C1 segment of cervical spinal cord (tissue), 14 donors: ENCODE measurements at places on chromosomes 1 and 21.
A peak's percentile ranks its signal among the peaks of the same experiment; 100 is the strongest.

DNA sequence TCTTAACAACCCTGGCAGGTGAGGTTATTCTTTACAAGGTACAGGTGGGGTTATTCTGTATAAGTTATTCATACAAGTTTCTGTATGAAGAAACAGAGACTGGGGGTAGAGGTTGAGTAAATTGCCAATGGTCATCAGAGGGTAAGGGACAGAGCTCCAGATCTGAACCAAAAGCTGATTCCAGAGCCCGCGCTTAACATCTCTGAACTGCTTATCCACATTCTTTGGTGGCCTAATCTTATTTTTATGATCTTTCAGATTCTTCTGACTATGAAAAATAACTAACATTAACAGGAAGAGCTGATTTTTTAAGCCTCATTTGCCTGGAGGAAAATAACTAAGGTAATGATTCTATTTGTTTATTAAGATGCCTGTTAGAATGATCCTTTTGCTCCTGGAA lies 63.9 kb upstream of the BARHL2 start:
- no peak for DNase-seq

DNA sequence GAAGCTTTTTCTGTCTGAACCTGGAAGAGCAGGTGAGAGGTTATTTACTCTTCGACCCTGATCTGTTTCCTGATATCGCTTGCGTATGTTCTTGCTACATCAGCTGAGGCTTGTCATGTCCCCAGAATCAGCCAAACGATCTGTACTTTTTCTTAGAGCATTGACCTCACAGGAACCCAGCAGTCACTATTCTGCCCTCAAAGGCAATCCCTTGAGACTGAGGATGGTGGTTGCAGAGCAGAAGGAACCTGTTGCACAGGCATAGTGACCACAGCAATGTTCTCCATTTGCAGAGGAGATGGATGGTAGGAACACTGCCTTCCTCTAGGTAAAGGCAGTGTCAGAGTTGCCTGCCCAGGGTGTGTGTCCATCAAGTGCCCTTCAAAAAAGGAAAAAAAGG lies 11.3 kb upstream of the LACTBL1 start:
- no peak for DNase-seq

DNA sequence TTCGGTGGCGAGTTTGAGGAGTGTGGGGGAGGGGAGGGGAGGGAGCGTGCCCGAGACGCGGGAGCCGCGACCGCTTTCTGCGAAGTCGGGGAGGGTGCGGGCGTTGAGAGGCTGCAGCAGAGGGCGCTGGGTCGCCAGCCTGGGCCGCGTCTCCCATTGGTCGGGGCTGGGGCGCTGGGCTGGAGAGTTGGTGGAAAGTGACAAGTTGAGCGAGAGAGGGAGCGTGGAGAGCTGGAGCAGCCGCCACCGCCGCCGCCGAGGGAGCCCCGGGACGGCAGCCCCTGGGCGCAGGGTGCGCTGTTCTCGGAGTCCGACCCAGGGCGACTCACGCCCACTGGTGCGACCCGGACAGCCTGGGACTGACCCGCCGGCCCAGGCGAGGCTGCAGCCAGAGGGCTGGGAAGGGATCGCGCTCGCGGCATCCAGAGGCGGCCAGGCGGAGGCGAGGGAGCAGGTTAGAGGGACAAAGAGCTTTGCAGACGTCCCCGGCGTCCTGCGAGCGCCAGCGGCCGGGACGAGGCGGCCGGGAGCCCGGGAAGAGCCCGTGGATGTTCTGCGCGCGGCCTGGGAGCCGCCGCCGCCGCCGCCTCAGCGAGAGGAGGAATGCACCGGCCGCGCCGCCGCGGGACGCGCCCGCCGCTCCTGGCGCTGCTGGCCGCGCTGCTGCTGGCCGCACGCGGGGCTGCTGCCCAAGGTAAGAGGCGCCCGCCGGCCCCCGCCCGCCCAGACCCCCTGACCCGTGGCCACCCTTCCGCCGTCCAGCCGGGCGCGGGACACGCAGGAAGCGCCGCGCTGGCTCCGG lies at the start of gene ROR1:
Gene ROR1, plus strand, starts transcription at position 203 of the 802 bp plus-strand sequence.
- peak; percentile 87 for DNase-seq

DNA sequence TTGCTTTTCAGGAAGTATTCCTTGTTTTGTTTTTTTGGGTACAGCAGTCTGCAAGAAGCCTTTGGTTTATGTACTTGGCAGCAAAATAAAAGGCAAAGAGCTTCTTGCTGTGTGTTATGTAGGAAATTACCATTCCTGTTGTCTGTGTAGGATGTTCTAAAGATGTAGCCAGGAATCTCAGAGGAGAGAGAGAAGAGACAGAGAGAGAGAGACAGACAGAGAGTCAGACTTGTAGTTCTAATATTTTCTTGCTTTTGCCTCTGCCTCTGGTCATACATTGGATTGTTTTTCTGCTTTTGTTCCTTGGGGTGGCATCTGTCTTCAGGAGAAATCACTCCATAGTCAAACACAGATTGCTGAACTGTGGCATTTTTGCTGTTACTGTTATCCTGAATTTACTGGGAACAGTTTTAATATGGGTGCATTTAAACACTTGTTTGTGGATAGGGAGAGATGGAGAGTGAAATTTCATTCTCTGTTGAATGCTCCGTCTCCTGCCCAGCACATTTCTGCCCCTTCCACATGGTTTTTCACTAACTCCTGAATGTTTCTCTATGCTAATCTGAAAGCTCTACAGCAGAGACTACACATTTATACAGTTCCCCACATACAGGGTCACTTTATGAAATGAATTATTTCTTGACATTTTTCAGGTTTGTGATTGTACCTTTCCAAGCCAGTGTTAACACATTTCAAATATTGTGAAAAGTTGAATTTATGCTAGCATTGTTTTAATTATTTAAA lies 49.8 kb downstream of the POU2F1 start:
- no peak for DNase-seq

- DNase-seq: no peak
Observed at GRCh38 chr1:205371871-205372660, 15.3 kb upstream of the KLHDC8A start.

GRCh38 chr1:113937146-113937545 lies 8.0 kb downstream of the HIPK1 start:
- no peak for DNase-seq

GRCh38 chr1:19534281-19534680 lies 48.9 kb upstream of the CAPZB start:
- DNase-seq: no peak

GRCh38 chr1:36320291-36320761 lies 3.1 kb downstream of the EVA1B start:
- no peak for DNase-seq

DNA sequence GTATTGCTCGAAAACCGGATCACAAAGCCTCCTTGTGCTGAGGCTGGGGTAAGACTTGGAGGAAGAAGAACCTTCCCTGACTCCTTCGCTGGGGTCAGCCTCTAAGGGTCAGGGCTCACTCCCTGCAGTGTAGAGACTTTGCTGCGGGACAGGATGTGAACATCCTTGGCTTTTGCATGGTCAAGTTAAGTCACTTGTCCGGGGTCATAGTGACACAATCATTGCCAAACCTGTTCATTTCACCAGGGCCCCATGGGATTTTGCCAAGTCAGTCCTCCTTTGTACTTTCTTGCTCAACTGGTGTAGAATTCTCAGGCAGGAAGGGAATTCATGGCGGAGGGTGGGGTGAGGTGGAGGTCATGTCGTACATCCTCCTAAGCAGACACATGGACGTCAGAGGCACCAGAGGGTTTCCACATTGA lies 24.7 kb upstream of the IL10 start:
- DNase-seq: no peak

- no peak for DNase-seq
Observed at GRCh38 chr1:31681415-31681814, 22.4 kb downstream of the COL16A1 start.

GRCh38 chr1:98201666-98202081 lies 280.8 kb upstream of the DPYD start:
- DNase-seq: no peak

- no peak for DNase-seq
Observed at GRCh38 chr1:109979489-109980091, 5.0 kb upstream of the AHCYL1 start.

- no peak for DNase-seq
Observed at GRCh38 chr1:9717193-9718005, 65.9 kb downstream of the PIK3CD start.

DNA sequence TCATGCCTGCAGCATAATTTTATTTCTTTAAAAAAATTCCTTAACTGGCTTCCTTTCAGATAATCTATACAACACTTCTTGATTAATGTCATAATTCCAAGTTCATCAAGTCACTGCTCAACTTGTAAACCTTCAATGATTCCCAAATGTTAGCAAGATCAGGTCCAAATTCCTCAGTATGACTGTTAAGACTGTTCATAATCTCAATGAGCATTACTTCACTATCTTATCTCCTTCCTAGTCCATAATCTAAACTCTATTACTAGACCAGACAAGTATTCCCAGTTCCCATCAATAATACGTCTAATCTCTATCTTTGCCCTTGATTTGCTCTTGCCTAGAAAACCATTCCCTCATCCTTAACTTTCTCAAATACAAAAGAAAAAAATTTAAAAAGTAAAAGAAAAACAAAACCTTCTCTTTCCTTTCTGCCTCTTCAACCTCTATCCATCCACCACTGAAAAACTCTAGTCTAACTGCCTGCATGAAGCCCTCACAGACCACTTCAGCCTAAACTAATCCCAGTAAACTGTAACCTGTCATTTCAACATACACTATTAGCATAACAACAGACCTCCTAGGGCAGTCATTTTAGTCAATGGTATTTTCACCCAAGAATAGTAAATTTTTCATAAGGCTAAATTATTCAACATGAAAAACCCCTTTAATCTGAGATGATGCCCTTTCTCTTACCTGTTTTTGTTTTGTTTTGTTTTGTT lies 15.5 kb downstream of the LUZP1 start:
- no peak for DNase-seq

- DNase-seq: no peak
Observed at GRCh38 chr1:36359383-36359782, 26.3 kb downstream of the STK40 start.

GRCh38 chr1:208410409-208410808 lies 166.2 kb upstream of the PLXNA2 start:
- no peak for DNase-seq

- no peak for DNase-seq
Observed at GRCh38 chr1:37605061-37605650, 9.4 kb upstream of the GNL2 start.

GRCh38 chr1:226490426-226490809 lies 58.1 kb upstream of the STUM start:
- no peak for DNase-seq

- no peak for DNase-seq
Observed at GRCh38 chr1:80961464-80962190, 839.1 kb upstream of the ADGRL2 start.

DNA sequence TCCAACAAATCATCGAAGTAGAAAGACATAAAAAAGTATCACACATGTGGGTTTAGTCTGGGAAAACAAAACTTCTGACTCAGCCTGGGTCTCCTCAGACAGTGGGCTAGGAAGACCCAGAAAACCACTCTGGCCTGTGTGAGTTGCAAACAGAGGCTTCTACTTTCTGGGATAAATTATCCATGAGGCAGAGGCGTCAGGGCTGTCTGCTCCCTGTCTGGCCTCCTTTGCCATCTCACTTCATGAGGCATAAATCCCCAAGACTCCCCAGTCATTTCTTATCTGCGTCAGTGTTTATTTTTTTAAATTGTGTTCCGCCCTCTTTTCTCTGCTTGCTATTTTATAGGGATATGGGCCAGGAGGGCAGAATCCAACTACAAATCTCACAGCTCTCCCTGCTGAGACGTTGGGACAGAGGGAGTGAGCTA lies 80.6 kb upstream of the TRABD2B start:
- DNase-seq: no peak

- peak; percentile 45 for DNase-seq
Observed at GRCh38 chr1:23098463-23099170, 70.0 kb downstream of the LUZP1 start.

DNA sequence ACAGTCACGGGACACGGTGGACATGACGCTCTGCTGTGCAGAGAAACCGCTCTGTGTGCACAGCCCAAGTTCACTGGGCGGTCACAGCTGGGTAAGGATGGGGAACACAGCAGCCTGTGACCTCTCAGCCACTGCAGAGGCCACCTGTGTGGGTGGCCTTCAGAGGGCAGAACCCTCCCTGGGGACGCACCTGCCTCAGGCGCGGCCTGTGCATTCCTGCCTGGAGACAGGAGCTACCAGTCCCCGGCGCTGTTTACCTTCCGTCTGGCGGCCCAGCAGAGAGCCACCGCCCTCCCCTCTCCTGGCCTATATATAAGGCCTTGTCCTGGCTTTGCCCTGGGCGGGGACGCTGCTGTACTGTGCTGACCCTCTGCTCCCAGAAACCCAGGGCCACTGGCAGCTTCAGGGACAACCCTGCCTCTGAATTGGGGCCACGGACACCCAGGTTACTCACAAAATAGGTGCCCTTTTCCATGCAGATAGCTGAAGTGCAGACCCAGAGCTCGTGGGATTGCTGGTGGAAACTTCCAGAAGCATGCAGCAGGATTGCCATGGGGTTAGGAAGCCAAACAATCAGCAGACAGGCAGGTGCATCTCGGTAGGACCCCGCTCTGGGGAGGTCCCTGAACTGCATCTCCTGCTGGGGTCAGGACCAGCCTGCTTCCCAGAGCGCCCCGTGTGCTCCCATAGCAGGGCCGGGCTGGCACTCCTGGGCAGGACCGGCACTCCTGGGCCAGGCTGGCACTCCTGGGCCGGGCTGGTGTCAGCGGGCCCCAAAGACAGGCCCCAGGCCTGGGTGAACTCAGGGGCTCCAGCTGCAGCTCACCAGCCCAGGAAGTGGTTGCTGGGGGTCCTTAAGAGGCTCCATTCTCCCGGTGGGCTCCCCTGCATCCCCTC lies 83.6 kb downstream of the SIK1 start:
- DNase-seq: no peak

- DNase-seq: no peak
Observed at GRCh38 chr1:8427986-8428385, 110.1 kb downstream of the SLC45A1 start.

GRCh38 chr1:113938192-113938591 lies 9.1 kb downstream of the HIPK1 start:
- DNase-seq: no peak

- DNase-seq: no peak
Observed at GRCh38 chr1:62218604-62219003, 24.0 kb downstream of the L1TD1 start.

GRCh38 chr1:206495493-206496046 lies 11.8 kb upstream of the RASSF5 start:
- no peak for DNase-seq

DNA sequence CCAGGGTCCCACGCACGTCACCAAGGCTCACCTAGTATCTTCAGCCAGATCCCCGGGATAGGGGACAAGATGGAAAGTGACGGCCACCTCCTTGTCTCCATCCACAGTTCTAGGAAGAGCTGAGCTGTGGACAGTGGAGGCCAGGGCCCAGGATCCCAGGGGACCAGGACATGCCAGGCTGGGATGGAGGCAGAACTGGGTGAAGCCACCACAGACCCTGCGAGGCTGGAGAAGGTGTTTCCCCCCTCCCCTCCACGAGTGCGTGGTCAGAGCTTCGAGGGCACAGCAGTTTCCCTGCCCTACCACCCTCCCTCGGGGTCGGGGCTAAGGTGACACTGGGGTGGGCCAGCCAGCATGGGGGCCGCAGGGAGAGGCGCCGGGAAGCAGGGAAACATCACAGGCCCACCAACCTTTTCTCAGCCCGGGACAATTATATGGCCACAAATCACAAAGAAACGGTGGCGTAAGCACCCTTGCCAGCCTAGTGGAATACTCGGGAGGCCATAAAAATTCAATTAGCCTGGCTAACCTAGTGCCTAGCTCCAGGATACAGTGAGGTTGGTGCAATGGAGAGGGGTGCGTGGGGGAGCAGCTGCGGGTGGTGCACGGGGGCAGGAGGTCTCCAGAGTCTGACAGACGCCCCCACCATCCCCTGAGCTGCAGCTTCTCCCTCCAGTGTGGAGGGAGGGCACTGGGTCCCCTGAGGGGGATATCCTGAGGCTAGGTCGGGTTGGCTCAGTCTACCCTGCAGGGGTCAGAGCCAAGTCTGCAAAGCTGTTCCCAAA lies 13.4 kb downstream of the DRAXIN start:
- no peak for DNase-seq
